ENCODE measurements at places on chromosomes 5 and 9.

- no peak for DNase-seq
Measured at GRCh38 chr9:21770871-21771560, 31.4 kb upstream of the MTAP start.

- no peak for DNase-seq
Measured at GRCh38 chr5:4420681-4421080, 719.4 kb upstream of the ADAMTS16 start.

- no peak for DNase-seq
Measured at GRCh38 chr5:64971513-64971912, 202.8 kb downstream of the CWC27 start.

DNA sequence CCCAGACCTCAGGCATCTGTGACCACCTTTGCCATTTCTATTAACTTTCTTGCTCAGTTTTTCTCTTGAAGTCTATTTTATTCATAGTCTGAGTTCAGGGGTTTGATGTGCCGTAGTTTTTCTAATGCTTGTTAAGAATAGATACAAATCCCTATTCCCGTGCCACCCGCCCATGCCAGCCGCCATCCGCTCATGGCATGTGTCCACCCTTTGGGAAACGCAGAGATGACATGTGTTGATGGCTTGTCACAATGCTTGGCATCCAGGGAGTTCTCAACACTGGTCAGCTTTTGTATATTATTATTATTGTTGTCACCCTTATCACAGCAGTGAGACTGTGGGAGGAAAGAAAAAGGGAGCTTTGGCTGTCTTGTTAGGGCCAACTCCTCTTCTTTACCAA is 17.3 kb upstream of the ANGPTL2 start:
- DNase-seq, result no peak

GRCh38 chr9:109317979-109318741 is 2.7 kb downstream of the EPB41L4B start:
- DNase-seq, result no peak

DNA sequence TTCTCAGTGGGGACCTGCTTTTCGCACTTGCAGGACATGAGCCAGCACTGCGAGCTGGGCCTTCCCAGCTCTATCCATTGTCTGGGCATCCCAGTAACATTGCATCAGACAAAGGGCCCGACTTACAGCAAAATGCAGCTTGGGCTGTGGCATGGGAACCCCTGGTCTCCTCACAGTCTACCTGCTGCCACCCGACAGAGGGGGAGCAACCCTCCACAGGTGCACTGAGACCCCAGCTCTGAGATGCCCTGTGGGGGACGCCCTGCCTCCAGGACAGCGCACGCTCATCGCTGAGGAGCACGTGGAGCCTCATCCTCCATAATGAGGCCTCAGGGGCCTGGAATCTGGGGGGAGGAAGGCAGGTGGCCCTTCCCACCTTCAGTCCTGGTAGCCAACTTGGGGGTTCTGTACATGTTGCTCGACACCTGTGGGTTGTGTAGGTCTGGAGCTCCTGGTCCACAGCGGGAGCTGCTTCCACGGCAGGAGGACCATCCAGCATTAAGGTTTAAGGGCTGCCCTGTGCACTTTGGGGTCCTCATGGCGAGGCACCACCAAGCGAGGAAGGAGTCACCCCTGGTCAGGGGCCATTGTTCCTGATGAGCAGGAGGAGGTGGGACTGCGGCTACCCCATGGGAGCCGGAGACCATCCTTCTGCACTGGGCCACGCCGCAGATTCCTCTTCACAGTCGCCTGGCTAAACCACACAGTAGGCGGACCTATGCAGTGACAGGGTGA is 376.5 kb upstream of the IRX1 start:
- no peak for DNase-seq

GRCh38 chr9:9749591-9749990 is 863.2 kb downstream of the PTPRD start:
- DNase-seq, result no peak

DNA sequence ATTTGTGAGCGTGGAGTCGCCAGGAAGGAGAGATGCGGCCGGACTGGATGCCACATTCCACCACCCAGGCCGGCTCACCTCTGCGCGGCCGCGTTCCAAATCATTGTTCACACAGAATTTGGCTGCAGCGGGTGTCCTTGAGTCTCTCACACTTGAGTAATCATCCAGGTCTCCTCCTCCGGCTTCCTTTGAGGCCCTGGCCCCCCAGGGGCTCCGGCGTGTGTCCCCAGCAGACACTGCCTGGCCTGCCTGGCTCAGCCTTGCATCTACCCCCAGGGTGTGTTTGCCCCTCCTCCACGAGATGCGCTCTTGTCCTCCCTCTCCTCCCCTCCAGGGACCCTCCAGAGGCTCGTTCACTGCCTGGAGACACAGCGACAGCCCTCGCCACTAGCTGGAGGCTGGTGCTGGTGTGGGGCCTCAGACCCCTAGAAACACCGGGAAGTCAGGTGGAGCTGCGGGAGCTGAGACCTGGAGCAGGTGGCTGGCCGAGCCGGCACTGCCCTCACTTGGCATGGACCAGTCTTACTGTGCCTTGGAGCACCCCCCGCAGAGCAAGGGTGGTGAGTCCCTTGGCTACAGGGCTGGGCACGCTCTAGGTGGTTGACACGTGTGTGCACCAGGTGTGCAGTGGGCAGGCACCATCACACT is 7.0 kb upstream of the SLC9A3 start:
- DNase-seq, result no peak

DNA sequence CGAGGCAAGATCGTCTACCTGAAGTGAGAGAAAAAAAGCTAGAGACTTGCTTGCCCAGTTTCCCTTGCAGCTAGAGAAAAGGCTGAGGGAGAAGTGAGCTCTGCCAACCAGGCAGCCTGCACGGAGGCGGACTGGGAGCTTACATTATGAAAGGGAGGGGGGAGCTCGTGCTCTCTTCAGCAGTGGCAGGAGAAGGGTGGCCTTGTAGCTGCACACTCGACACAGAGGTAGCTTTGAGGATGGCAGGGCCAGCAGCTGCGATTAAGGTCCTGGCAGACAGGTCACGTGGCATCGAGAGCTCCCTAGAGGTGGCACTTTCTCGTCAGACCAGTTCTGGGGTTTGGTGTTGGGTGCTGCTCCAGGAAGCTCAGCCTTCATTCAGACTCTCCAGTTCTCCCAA is 26.7 kb downstream of the APBA1 start:
- DNase-seq, result no peak

DNA sequence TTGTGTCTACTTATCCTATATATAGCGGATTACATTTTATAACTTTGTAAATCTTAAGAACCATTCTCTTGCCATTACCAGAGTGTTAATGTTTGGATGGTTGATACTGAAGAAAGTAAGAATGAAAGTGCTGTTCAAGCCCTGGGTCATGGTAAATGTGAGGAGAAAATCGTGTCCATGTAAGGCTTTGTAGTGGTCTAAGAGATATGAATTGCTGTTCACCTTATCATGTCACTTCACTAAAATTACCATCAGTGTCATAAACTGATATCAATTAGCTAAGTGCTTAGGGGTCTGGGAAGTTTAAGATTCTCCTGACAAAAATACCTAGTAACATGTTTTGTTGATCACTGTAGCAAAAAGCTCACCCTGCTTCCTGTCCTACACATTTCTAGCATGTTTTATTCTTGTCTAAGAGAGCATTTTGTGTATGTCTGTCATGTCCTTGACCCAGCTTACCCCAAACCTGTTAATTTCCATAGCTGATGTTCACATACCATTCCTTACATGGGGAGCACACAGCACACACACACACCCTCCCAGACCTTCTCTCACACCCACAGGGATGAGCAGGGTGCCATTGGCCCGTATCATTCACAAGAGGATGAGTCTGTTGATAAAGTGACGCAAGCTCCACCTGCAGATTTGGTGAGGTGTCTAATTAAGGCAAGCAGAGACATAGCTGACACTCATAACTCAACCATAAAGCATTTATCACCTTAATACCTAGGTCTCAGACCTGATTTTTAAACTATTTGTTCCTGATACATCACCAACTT is 125.1 kb upstream of the PAM start:
- DNase-seq, result no peak

DNA sequence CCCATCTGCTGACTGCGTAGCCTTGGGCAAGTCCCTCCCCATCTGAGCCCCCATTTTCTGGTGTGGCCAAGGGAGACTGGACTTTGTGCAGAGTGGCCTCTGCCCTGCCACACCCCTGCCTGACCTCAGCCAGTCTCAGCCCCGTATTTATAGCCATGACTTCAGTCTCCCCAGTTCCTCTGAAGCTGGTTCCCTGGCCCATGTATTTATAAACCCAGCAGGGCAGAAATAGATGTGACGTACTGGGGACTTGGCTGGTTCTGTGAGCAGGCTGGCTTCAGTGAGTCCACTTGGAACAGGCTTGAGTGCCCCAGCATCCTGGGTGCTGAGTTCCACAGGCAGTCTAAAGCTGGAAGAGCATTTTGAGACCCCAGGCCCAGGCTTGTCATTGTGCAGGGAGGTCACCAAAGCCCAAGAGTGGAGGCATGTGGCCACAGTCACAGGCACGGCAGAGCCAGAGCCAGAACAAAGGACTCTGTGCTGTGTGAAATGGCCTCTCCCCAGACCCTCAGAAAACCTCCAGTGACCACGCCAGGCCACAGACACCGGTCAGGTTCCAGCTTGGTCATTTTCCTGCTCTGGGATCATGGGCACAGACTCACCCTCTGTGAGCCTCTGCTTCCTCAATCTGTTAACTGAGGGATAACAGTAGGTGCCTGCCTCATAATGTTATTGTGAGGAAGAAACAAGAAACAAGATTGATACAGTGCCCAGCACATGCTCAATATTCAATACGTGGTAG is 30.4 kb upstream of the SYNPO start:
- no peak for DNase-seq

- DNase-seq, result peak; percentile 78
Measured at GRCh38 chr9:20621471-20622329, 599 bp downstream of the MLLT3 start.

DNA sequence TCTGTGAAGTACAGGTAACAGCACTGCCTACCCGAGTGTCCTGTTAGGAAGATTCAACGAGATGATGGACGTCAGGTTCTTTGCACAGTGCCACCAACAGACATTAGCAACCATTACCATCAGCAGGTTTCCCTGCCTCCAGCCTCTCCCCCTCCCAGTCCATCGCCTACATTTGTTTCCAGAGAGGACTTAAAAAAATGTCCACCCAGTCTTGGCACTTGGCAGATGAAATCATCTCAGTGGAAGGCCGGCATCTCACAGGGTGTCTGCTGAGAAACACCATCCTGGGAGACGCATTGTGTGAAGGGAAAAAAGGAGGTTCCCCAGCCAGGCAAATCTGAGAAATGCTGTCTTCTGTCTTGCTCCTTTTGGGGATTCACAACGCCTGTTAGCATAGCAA is 58.2 kb downstream of the CRB2 start:
- no peak for DNase-seq

DNA sequence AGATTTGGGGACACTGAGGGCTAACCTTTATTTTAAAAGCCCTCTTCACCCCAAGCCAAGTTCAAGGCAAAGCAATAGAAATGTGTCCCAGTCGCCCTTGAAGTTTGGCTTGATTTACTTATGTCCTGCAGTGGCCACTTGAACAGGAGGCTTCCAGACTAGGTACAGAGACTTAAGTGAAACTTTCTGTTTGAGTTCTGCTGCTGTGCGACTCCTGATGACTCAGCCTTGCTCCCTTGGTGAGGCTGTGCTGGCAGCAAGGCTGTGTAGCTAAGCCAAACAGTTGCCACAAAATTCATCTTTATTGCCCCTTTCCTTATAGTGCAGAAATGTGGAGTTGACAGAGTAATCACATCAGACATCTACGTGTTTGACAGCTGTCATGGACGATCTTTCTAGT is 68.8 kb upstream of the NTRK2 start:
- no peak for DNase-seq

DNA sequence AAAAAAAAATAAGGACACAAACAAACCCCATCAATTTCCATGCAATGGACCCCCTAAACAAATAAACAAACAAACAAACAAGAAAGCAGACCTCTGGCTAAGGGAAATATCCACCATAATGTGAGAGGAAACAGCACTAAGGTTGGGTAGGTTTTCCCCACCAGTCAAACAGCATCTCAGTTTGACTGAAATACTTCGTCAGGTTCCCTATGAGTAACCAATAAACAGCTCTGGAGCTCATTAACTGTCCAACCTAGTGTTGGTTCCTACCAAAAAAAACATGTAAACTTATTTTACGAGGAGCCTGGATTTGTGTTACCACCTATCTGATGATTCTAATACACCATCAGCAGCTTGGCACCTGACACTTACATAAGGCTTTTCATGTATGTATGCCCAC is 198.5 kb upstream of the TARS1 start:
- DNase-seq, result no peak

GRCh38 chr5:143657647-143658285 is 154.2 kb upstream of the HMHB1 start:
- DNase-seq, result no peak

GRCh38 chr9:81829195-81829882 is 98.9 kb upstream of the SPATA31D4 start:
- no peak for DNase-seq

- DNase-seq, result peak; percentile 18
Measured at GRCh38 chr5:54717870-54718269, 200.3 kb downstream of the SNX18 start.

GRCh38 chr5:175747539-175748060 is 89.7 kb downstream of the HRH2 start:
- no peak for DNase-seq

- no peak for DNase-seq
Measured at GRCh38 chr9:116937361-116937760, 250.3 kb downstream of the TRIM32 start.

GRCh38 chr9:82732928-82733327 is 330.0 kb downstream of the RASEF start:
- no peak for DNase-seq

DNA sequence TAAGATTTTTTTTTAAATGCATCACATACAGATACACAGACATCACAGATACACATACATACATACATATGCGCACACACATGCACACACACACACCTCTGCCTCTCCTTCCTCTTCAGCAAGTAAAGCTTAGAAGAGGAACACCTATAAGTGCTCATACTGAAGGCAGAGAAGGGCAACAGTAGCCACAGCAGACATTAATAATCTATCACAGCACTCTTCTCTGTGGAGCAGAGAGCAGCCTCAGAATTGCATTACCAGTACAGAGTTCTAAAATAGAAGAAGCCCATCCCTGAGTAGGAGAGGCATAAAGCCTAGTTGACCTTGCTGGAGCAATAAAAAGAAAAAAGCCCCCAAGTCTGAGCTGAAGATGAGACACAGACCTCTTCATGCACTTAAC is 110.6 kb downstream of the MLLT3 start:
- DNase-seq, result no peak

DNA sequence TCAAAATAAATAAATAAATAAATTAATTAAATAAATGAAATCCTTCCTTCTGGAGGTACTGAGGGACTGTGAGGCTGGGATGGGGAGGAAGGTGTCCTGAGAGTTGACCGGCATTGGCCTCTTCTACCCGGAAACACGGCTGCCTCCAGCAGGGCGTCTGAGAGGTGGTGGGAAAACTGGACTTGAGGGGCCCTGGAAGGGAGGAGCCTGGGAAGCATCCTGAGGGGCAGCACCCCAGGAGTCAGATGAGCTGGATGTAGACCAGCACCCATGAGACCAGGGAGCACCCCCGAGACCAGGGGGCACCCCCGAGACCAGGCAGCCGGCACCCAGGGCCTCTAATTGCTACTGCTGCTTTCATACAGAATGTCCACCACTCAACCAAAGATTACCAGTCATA is 8.8 kb upstream of the NSMF start:
- DNase-seq, result no peak

All from CD4-positive, alpha-beta memory T cell (primary cell).